ENCODE measurements at places on chromosomes 12 and 14.

- DNase-seq: no peak
These were observed 126.6 kb downstream of the BCAT1 start for GRCh38 chr12:24822121-24822899.

- no peak for DNase-seq
These were observed 133.0 kb upstream of the ABCD2 start for GRCh38 chr12:39752482-39753137.

GRCh38 chr14:75609606-75610475 is 31.4 kb downstream of the FLVCR2 start:
- no peak for DNase-seq

- DNase-seq: no peak
These were observed 145.6 kb downstream of the DYRK2 start for GRCh38 chr12:67794161-67794560.

DNA sequence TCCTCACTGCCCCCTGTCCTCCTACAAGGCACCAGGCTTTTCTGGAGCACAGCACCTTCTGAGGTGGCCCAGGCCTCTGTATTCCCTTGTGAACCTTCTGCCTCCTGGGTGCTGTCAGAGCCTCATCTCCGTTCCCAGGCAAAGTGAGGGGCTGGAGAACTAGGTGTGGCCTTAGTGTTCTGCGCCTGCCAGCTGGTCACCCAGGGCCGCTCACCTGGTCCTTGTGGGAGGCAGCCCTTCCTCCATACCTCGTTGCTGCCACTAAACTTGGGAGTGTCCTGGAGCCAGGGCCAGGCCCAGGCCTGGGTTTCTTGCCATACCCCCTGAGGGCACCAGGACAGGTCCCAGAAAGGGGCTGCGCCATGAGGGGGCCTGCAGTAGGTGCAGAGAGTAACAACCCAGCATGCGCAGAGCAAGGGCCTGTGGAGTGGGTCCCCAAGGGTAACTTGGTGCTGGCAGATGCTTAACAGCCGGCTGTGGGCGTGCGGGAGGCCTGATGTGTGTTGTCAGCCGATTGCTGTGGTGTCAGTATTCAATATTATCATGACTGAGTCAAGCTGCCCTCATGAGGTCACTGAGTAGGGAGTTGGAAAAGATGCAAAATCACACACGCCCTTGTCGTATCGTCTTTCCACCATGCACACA is 17.1 kb downstream of the OTUB2 start:
- no peak for DNase-seq

DNA sequence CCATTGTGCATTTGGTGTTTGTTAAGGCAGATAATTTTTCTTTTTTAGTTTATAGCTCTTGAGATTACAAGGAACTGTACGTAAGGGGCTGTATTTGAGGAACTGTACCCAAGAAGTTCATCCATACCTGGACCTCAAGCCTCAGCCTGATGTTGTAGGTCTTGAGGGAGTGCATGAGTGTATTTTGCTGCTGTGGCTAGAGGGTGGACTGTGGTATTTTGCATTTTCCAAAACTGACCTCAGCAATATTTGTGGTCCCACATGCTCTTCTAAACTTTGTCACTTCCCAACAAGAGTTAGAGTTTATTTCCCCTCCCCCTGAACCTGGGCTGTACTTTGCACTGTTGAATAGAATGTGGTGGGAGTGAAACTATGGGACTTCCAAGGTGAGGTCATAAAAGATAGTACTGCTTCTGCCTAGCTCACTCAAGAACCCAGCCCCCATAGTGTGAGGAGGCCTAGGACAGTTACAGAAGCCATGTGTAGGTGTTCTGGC is 42.2 kb upstream of the FBXO33 start:
- DNase-seq: no peak

GRCh38 chr14:63988579-63988978 is 135.8 kb downstream of the SYNE2 start:
- DNase-seq: no peak

- DNase-seq: peak; percentile 94
These were observed 70.8 kb upstream of the SRSF5 start for GRCh38 chr14:69696204-69696527.

GRCh38 chr14:46051796-46052195 is 599.8 kb downstream of the RPL10L start:
- no peak for DNase-seq

DNA sequence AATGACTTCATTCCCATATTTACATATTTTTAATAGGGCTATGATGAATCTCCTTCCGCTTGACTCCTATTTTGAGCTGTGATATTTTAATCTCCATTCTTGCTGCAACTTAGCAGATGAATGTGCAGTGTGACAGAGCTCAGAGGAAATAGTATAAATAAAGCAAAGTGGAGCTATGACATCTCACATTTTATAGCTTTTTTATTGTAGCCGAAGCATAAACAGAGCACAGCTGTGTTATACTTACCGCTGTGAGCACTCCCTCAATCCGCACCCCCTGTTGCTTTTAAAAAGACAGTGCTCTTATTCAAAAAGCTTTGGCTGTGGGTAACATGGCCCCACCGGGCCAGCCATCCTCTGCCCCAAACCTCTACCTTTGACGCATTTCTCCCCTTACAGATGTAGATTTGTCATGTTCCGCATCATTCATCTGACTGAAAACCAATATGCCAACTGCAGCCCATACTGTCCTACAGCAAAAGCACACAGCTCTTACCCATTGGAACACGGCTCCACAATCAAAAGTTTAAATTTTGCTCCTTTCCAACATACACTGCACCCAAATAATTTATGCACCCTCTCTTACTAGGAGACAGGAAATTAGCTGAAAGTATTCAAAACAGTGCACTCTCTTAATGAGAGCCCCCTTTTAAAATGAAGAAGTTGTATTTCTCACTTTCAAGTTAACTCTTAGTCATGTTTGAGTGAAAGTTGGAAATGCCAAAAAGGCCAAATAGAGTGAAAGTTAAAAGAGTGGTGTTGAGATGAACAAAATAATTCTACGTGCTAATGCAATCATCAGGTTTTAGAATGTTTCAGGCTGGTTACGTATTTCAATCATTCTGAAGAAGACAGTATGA is 429.3 kb upstream of the SOX5 start:
- peak; percentile 64 for DNase-seq

DNA sequence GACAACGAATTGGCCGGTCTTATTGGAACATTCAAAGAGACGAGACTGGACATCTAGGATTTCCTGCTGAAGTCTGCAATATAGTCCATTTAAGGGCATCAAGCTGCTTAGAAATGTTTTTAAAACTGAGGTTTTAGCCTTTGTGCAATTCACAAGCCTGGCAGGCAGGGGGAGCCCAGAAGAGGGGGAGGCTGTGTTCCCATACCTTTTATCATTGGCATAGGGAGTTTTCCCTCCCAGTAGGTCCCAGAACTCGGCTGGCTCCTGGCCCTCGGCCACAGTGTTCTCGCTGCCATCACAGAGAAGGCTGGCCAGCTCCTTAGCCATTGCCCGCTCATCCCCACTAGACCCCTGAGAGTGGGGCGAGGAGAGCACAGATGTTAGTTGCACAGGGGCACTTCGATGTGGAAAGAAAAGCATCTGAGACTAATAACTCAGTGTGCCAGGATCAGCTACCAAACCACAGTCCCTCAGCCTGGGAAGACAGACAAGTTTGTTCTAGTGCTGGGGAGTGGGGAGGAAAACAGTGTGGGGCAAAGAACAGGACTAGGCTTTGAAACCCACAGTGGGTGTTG is 15.1 kb downstream of the AVIL start:
- no peak for DNase-seq

DNA sequence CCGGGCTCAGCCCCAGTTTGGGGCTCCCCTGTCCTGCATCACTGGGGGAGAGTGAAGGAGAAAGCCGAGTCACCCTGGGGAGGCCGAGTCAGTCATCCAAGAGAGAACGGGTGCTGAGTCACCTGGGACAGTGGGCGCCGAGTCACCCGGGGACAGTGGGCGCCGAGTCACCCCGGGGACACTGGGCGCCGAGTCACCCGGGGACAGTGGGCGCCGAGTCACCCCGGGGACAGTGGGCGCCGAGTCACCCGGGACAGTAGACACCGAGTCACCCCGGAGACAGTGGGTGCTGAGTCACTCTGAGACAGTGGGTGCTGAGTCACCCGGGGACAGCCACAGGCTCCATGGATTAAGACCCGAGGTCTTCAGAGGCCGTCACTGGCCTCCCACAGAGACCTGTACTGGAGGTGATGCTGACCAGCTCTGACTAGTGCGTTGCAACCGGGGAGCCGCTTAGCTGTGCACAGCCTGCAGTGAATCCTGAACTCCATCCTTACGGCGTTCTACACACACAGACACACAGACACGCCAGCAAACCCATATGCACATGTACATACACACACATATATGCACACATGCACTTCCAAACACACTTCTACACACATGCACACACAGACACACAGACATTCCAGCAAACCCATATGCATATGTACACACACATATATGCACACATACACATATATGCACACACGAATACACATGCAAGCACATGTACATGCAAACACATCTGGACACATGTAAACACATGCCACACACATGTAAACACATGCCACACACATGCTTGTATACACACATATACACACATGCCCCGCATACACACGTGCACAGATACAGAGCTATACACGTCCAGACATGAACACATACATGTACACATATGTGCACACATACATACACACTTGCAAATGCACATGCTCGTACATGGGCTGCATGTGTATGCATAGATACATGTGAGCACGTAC is 64.9 kb upstream of the GALNT9 start:
- no peak for DNase-seq

DNA sequence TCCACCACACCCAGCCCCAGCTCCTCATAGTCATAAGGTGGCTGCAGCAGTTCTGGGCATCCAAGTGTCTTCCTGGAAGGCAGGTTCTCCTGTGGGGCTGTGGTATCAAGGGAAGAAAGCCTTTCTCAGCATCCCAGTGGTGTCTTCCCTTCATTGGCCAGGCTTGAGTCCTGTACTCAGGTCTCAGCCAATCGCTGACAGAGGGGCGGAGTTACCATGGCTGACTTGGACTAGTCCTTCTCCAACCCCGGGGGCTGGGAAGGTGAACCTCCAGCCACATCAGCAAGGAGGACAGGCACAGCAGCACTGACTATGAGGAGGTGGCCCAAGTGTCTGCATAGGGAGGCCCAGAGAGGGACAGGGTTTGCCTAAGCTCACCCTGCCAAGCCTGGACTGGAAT is 64.0 kb upstream of the SLC24A4 start:
- DNase-seq: no peak

DNA sequence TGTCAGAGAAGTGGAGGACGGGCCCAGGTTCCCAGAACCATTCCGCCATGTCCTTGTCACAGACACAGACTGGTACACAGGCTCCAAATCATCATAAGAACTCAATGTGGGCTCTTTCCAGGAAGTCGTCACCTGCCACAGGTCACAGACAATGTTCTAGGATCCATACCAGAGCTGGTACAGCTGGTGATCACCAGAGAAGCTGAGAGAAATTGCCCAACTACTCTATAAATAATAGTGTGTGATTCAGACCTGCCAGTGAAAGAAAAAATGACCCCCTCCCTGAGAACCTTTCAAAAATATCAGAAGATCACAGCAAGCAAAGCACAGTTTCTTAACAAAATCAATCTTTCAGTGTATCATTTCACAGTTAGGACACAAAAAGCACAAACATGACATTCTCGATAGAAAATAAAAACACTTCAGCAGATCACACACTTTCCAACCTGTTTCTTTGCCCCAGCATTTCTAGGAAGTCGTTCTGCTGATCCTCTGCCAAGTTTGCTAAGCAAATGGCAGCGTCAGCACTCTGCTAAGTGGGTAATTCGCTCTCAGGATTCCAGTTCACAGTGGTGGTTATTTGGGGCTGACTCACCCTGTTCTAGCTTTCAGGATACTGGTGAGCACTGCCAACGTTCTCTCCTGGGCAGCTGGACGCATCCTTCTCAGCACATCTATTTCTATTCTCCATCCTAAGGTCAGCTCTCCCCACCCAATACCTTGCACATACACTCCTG is 223.3 kb upstream of the SFSWAP start:
- DNase-seq: no peak

DNA sequence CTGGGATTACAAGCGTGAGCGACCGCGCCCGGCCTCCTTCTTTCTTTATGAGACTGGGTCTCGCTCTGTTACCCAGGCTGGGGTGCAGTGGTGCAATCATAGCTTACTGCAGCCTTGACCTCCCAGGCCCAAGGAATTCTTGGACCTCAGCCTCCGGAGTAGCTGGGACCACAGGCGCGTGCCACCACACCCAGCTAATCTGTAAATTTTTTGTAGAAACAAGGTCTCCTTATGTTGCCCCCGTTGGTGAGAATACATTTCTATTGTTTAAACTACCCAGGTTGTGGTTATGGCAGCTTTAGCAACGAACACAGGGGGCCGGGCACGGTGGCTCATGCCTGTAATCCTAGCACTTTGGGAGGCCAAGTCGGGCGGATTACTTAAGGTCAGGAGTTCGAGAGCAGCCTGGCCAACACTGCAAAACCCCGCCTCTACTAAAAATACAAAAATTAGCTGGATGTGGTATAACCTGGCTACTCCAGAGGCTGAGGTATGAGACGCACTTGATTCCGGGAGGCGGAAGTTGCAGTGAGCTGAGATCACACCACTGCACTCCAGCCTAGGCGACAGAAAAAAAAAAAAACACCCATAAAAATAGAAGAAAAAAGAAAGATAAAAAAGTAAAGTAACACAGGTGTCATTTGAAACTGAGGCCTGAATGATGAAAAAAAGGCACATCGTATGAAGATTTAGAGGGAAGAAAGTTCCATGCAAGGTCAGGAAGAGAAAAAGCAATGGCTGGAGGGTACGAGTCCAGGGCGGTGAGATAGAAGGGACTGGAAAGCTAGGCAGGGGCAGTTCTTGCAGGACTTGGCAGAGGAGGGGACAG is 977 bp upstream of the TMEM120B start:
- no peak for DNase-seq

GRCh38 chr12:70837026-70837425 is 83.5 kb downstream of the PTPRR start:
- no peak for DNase-seq

DNA sequence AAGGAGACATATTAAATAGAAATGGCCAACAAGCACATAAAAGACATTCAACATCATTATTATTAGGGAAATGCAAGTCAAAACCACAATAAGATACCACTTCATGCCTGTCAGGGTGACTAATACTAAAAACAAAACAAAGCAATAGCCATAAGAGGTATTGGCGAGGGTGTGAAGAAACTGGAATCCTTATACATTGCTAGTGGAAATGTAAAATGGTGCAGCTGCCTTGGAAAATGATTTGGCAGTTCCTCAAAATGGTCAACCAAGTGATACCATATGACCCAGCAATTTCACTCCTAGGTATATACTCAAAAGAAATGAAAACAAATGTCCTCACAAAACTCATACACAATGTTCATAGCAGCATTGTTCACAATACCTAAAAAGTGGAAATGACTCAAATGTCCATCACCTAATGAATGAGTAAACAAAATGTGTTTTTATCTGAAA is 27.0 kb downstream of the GPR135 start:
- no peak for DNase-seq

- no peak for DNase-seq
These were observed 1125.6 kb downstream of the BCL11B start for GRCh38 chr14:98146416-98146815.

DNA sequence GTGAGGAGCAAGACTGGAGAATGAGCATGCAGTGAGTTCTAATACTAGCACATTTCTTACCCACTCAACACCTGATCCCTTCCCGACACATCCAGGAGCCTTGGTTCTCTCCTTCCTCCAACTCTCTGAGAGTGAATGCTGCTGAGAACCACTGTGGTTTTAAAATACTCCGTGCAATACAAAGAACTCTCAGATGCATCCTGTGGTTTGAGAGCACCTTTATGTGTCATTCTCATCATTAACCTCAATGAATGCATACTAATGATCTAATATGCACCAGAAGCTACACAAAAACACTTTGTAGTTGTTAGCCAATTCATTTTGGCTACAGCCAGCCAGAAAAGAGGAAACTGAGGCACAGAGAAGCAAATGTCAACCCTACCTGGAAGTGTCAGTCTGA is 87.6 kb downstream of the GALNT8 start:
- DNase-seq: no peak

- peak; percentile 69 for DNase-seq
These were observed 84.6 kb upstream of the GRIP1 start for GRCh38 chr12:66763467-66763866.

Data from NCI-H1417 (cell line).